ENCODE measurements at places on chromosomes 12 and 14.

- no peak for DNase-seq
Measured at GRCh38 chr12:57389033-57389432, 41.8 kb downstream of the R3HDM2 start.

DNA sequence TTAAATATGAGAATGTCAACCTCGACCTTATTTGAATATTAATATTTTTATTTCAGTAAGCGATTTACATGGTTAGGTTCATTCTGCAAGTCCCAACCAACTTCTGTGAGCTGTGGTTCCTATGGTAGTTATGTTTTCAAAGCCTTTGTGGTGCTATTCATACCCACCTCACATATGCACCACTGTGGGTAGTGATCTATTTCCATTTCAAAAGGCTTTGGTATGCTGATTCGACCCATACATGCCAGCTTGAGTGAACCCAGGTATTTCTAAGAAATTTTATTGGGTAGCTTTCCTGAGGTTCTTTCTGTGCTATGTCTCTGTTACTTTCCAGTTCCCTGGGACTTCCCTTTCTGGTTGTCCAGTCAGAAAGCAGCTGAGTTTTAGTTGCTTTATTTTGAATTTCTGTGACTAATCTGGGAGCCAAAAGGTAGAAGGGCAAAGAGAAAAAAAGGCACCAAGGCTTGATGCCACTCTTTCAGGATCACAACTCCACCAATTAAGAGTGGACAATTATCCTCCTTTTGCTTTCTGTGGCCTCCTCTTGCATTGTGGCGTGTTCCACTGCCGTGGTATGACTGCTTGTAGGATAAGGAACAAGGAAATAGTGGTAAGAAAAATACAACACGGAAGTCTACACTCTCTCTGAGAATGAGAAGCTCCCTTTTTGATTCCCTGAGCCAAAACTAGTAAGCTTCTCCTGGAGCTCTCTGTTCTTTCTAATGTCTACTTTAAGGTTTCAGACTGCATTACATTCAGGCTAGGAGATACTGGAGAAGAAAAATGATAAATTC is 729.1 kb downstream of the NOVA1 start:
- no peak for DNase-seq

- DNase-seq = no peak
Measured at GRCh38 chr12:86473231-86473630, 217.0 kb upstream of the MGAT4C start.

- DNase-seq = no peak
Measured at GRCh38 chr14:22497671-22498093, 91.3 kb downstream of the DAD1 start.

- DNase-seq = no peak
Measured at GRCh38 chr12:126480451-126480850, 1415.2 kb downstream of the AACS start.

DNA sequence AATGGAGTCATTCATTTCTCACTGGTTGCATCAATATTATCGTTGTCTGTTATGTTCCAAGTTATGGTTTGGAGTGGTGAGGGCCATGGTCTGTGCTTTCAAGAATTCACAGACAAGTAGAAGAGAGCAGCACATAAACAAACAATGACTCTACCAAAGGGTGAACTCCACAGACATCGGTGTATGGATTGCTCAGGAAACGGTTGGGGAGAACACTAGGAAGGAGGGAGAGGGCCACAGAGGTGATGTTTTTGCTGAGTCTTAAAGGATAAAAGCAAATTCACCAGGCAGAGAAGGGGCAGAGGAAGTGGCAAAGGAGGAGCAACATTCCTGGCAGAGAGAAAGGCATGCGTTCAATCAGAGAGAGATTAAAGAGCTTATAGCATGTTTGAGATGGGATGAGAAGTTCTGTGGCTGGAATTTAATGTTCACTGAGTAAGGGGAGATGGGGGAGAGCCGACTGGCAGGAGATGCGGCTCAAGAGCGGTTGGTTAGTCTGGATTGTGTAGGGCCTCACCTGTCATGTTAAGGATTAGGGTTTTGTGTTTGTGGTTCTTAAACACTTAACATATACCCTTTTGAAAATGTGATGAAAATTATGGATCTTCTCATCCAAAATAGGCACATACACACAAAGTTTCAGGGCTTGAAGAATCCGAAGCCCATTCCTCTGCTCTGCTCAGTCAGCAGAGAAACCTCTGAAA is 42.3 kb upstream of the FRMD6 start:
- no peak for DNase-seq

DNA sequence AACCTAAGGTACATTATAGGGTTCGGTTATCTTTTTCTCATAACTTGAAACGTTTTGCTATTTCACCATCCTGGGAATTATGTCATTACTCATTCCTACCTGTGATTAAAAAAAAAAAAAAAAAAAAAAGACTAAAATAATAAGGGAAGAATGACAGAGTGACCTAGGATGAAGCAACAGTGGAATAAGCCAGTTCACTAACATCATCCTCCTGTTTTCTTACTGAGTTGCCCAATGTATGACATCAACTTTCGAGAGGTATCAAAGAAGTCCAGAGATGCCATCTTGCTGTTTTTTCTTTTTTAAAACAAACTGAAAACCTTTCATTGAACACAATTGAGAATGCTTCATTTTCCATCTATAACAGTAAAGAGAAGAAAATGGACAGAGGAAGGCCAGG is 42.8 kb downstream of the AMN start:
- DNase-seq = no peak

DNA sequence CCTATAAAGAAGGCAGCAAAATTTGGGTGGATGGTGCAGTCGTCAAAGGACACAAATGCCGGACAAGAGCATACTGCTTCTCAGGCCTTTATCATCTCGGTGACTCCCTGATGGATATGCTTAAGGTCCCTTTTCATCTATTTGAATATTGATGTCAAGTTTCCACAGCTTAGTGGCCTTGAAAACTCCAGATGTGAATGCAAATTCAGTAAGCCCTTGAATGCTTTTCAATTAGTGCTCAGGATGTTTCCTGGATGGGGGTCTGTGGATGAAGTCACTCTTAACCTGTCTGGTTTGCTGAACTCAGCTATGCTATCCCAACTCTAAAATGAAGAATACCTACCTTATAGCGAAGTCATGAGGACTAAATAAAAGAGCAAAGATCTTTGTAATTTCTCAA is 10.7 kb downstream of the REM2 start:
- DNase-seq = no peak

GRCh38 chr14:89435492-89435891 is 18.5 kb upstream of the FOXN3 start:
- no peak for DNase-seq

- no peak for DNase-seq
Measured at GRCh38 chr14:104343690-104344640, 205.6 kb downstream of the KIF26A start.

Data from HEK293T (cell line).